ENCODE measurements at places on chromosomes 1 and 21.

- H3K4me3 ChIP-seq, result no peak overlapping the region
- H3K27me3 ChIP-seq, result no peaks in the 10 kb centered on the region
- no peak for DNase-seq
- H3K36me3 ChIP-seq, result peaks cover 4% of the 10 kb centered on the region
- no peaks in the 10 kb centered on the region for H3K4me1 ChIP-seq
- H3K27ac ChIP-seq, result no peak overlapping the region
Measured at GRCh38 chr1:75980972-75981897, 49.0 kb upstream of the ASB17 start.

DNA sequence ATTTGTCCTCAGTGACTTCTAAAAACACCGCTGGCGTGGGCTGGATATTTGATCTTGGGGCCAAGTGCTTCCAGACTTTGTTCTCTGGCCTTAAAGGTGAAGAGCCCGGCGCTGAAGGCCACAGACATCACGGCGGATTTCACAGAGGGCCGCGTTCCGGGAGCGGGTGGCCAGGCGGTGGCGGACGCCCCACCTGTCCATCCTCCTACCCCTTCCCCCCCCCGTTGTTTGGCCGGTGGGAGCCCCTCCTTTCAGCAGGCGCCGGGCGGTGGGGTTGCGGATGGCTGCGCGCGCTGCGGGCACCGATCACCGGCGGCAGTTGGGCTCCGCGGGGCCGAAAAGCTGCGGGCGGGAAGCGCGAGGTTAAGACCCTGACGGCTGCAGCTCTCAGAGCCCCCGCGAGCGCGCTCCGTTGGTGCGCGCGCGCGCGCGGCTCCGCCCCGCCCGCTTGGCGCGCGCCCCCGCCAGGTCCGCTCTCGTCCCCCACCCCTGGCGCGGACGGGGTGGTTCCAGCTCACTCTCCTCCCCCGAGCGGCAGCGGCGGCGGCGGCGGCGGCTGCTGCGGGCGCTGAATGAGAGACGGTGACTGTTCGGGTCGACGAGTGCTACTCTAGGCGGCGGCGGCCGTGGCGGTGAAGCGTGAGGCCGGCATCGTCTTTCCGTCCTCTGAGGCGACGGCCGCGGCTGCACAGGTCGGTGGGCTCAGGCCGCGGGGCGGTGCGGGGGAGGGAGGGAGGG, at the start of gene RALGPS2:
TSS of gene RALGPS2 (plus strand) at position 517 of the 738 bp plus-strand sequence. CDS start 51,521 bp downstream, outside the sequence.
- peak within 1 kb of the TSS; percentile 47 for H3K27ac ChIP-seq
- H3K27me3 ChIP-seq, result no peaks in the 10 kb centered on the region
- H3K36me3 ChIP-seq, result no peaks in the 10 kb centered on the region

DNA sequence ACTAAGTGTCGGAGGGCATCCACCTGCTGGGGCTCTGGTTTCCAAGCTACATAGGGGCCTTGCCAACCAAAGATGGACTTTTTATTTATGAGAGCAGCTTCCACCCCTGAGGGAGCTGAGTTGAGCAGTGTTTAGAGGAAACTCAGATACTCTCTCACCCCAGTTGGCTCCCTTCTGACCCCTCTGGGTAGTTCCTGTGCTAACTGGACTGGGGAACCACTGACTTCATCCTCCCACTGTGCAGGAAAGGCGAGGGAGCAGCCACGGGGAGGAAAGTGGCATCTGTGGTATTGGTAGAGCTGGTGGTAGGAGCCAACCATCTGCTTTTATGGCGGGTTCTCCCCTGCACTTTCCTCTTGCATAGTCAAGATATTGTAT, 70.4 kb downstream of the MPZL1 start:
- no peak for DNase-seq
- H3K4me3 ChIP-seq, result no peak overlapping the region
- peaks cover 9% of the 10 kb centered on the region for H3K4me1 ChIP-seq
- peaks cover 4% of the 10 kb centered on the region for H3K36me3 ChIP-seq
- H3K27ac ChIP-seq, result no peak overlapping the region

DNA sequence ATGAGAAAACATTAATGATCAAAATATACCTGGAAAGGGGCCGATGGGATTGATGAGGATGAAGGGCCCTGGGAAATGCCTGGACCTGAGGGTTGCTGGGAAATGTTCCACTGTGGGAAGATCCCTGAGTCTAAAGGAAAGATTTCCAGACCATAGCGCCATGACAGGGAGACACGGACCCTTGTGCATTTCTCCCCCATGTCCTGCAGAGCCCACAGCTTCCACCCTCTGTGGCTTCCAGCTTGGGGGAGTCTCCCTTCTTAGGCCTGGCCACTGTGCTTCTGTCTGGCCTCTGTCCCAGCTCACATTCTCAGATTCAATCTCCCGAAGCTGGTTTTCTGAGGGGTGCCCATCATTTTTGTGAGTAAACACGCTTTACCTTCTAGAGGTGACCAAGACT, 1.0 kb upstream of the PRAMEF12 start:
- no peaks in the 10 kb centered on the region for H3K4me1 ChIP-seq
- no peaks in the 10 kb centered on the region for H3K36me3 ChIP-seq
- H3K27me3 ChIP-seq, result peaks cover 38% of the 10 kb centered on the region

- no peak for DNase-seq
- H3K27ac ChIP-seq, result no peak overlapping the region
- H3K4me1 ChIP-seq, result peaks cover 4% of the 10 kb centered on the region
- no peaks in the 10 kb centered on the region for H3K36me3 ChIP-seq
Measured at GRCh38 chr1:42876009-42876408, 29.6 kb downstream of the ZNF691 start.
